ENCODE measurements at places on chromosomes 1 and 21. TPM values are rescaled to one million over a fixed set of nuclear protein-coding genes. Genes with fewer than 3 reads are reported as not detected.

NUDT17 gene
- polyA plus RNA-seq: 5.1 TPM

AADACL3 gene
- not detected for polyA plus RNA-seq

FMO4 gene
- polyA plus RNA-seq: 27.1 TPM

TGFB2 gene
- polyA plus RNA-seq: 4.9 TPM

DMRTA2 gene
- not detected for polyA plus RNA-seq

ACBD3 gene
- polyA plus RNA-seq: 41.5 TPM

- no peak for DNase-seq
- no peaks in the 10 kb centered on the region for H3K27me3 ChIP-seq
- no peak overlapping the region for H3K27ac ChIP-seq
These were observed 41.3 kb downstream of the CYP2J2 start for GRCh38 chr1:59885160-59885832.

GRCh38 chr1:42046761-42047507 is 106.3 kb upstream of the GUCA2B start:
- H3K4me1 ChIP-seq: peaks cover 8% of the 10 kb centered on the region
- H3K4me3 ChIP-seq: no peak overlapping the region
- peak; percentile 40 for DNase-seq
- peaks cover 6% of the 10 kb centered on the region for H3K27me3 ChIP-seq
- no peak overlapping the region for H3K27ac ChIP-seq

GRCh38 chr21:45977396-45977795 is 4.2 kb upstream of the COL6A1 start:
- no peaks in the 10 kb centered on the region for H3K36me3 ChIP-seq
- no peak overlapping the region for H3K4me3 ChIP-seq
- H3K27ac ChIP-seq: peak overlapping the region; percentile 40
- peak; percentile 38 for DNase-seq
- peaks cover 64% of the 10 kb centered on the region for H3K27me3 ChIP-seq

DNA sequence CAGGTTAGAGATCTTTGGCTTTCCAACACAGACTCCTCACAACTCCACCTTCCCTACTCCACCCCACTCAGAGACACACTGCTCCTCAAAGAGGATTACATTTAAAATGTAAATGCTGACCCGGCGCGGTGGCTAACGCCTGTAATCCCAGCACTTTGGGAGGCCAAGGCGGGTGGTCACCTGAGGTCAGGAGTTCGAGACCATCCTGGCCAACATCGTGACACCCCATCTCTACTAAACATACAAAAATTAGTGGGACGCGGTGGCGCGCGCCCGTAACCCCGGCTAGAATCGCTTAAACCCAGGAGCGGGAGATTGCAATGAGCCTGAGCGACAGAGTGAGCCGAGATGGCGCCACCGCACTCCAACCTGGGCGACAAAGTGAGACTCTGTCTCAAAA is 1.8 kb upstream of the ANP32E start:
- H3K4me1 ChIP-seq: peaks cover 6% of the 10 kb centered on the region
- no peak overlapping the region for H3K27ac ChIP-seq
- H3K4me3 ChIP-seq: no peak overlapping the region
- no peaks in the 10 kb centered on the region for H3K27me3 ChIP-seq
- H3K36me3 ChIP-seq: no peaks in the 10 kb centered on the region
- DNase-seq: no peak

GRCh38 chr1:200706111-200706814 is 32.4 kb upstream of the CAMSAP2 start:
- H3K27ac ChIP-seq: no peak overlapping the region
- no peaks in the 10 kb centered on the region for H3K4me1 ChIP-seq
- no peak for DNase-seq
- H3K36me3 ChIP-seq: no peaks in the 10 kb centered on the region

- no peak overlapping the region for H3K4me3 ChIP-seq
- H3K36me3 ChIP-seq: no peaks in the 10 kb centered on the region
- H3K27me3 ChIP-seq: peaks cover 82% of the 10 kb centered on the region
- no peaks in the 10 kb centered on the region for H3K4me1 ChIP-seq
These were observed 18.6 kb downstream of the INSRR start for GRCh38 chr1:156840186-156840897.

DNA sequence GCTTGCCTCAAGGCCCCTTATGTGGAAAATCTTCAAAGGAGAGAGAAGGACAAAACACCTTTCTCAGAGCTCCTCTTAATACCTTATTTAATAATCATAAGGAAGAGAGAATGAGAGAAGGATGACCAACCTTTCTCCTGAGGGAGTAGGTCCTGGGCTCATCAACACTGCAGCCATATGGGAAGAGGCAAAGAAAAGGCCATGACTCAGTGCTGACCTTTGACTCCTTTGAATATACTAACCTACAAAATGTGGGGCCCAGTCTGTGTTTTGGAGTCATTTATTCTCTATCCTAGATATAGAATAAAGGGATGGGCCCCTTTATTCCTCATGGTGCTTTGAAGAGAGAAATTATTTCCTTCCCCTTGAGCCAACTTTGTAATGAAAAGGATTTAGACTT is 38.3 kb downstream of the CAMSAP2 start:
- no peaks in the 10 kb centered on the region for H3K4me1 ChIP-seq
- no peak overlapping the region for H3K4me3 ChIP-seq
- DNase-seq: peak; percentile 43
- H3K27me3 ChIP-seq: no peaks in the 10 kb centered on the region
- H3K27ac ChIP-seq: no peak overlapping the region

- H3K27me3 ChIP-seq: peaks cover 2% of the 10 kb centered on the region
- H3K4me3 ChIP-seq: no peak overlapping the region
- H3K27ac ChIP-seq: no peak overlapping the region
- H3K4me1 ChIP-seq: no peaks in the 10 kb centered on the region
- DNase-seq: no peak
- H3K36me3 ChIP-seq: no peaks in the 10 kb centered on the region
These were observed 70.6 kb upstream of the ZBTB18 start for GRCh38 chr1:243980471-243980870.

DNA sequence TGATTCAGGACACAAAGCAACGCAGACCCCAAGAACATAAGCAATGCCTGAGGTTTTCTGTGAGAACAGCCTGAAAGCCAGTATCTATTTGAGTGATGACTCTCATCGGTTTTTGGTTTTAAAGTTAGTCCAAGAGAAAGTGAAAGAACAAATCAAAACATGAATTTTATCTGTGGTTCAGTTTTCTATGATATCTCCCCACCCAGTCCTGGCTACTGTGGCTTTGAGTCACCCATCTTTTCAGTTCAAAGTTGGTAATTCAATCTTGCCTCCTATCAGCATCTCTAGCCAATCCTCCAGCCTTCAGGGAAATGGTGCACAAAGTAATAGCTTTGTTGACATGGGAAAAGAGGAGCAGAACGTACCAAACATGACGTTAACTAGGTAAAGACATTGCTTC is 40.5 kb upstream of the KRTAP19-8 start:
- H3K27ac ChIP-seq: no peak overlapping the region
- DNase-seq: no peak
- no peak overlapping the region for H3K4me3 ChIP-seq
- H3K27me3 ChIP-seq: no peaks in the 10 kb centered on the region
- no peaks in the 10 kb centered on the region for H3K4me1 ChIP-seq

GRCh38 chr1:29144178-29144577 is 20.5 kb upstream of the TMEM200B start:
- H3K36me3 ChIP-seq: peaks cover 33% of the 10 kb centered on the region
- H3K4me3 ChIP-seq: no peak overlapping the region
- no peaks in the 10 kb centered on the region for H3K27me3 ChIP-seq
- no peak overlapping the region for H3K27ac ChIP-seq

- H3K4me1 ChIP-seq: no peaks in the 10 kb centered on the region
- H3K36me3 ChIP-seq: no peaks in the 10 kb centered on the region
- no peak overlapping the region for H3K4me3 ChIP-seq
- H3K27ac ChIP-seq: no peak overlapping the region
- no peaks in the 10 kb centered on the region for H3K27me3 ChIP-seq
These were observed 36.1 kb upstream of the EEIG2 start for GRCh38 chr1:108523829-108524228.

GRCh38 chr1:70666381-70667140 is 255.5 kb downstream of the CTH start:
- H3K4me1 ChIP-seq: no peaks in the 10 kb centered on the region
- no peaks in the 10 kb centered on the region for H3K27me3 ChIP-seq
- no peaks in the 10 kb centered on the region for H3K36me3 ChIP-seq
- DNase-seq: no peak
- no peak overlapping the region for H3K4me3 ChIP-seq

- no peak overlapping the region for H3K27ac ChIP-seq
- no peaks in the 10 kb centered on the region for H3K4me1 ChIP-seq
- no peaks in the 10 kb centered on the region for H3K36me3 ChIP-seq
- H3K27me3 ChIP-seq: no peaks in the 10 kb centered on the region
- no peak overlapping the region for H3K4me3 ChIP-seq
These were observed 14.9 kb upstream of the SEC16B start for GRCh38 chr1:177984761-177985160.

GRCh38 chr1:233294913-233295236 is 650 bp downstream of the PCNX2 start:
- peaks cover 4% of the 10 kb centered on the region for H3K27me3 ChIP-seq
- peaks cover 3% of the 10 kb centered on the region for H3K4me1 ChIP-seq
- H3K36me3 ChIP-seq: no peaks in the 10 kb centered on the region
- peak overlapping the region; percentile 48 for H3K4me3 ChIP-seq

- H3K36me3 ChIP-seq: no peaks in the 10 kb centered on the region
- no peak overlapping the region for H3K27ac ChIP-seq
These were observed 95.5 kb upstream of the TARDBP start for GRCh38 chr1:10916991-10917390.

GRCh38 chr1:22792396-22793160 is 81.9 kb downstream of the EPHB2 start:
- H3K4me3 ChIP-seq: no peak overlapping the region
- no peak for DNase-seq
- no peak overlapping the region for H3K27ac ChIP-seq
- H3K4me1 ChIP-seq: peaks cover 23% of the 10 kb centered on the region

- H3K4me3 ChIP-seq: peak overlapping the region; percentile 56
- H3K36me3 ChIP-seq: peaks cover under 1% of the 10 kb centered on the region
- peak overlapping the region; percentile 82 for H3K27ac ChIP-seq
- DNase-seq: peak; percentile 77
- peaks cover 7% of the 10 kb centered on the region for H3K4me1 ChIP-seq
- H3K27me3 ChIP-seq: no peaks in the 10 kb centered on the region
These were observed 406 bp downstream of the KIAA0040 start for GRCh38 chr1:175192111-175192629.
